Heart right ventricle (tissue), 16 donors: ENCODE measurements at places on chromosomes 16 and 17. TPM values are rescaled to one million over a fixed set of nuclear protein-coding genes. Genes with fewer than 3 reads are reported as not detected.

The ACE gene
- polyA plus RNA-seq, result 10.1 TPM

The FKBP10 gene
- 27.8 TPM for polyA plus RNA-seq

The CORO6 gene
- 53.2 TPM for polyA plus RNA-seq

DNA sequence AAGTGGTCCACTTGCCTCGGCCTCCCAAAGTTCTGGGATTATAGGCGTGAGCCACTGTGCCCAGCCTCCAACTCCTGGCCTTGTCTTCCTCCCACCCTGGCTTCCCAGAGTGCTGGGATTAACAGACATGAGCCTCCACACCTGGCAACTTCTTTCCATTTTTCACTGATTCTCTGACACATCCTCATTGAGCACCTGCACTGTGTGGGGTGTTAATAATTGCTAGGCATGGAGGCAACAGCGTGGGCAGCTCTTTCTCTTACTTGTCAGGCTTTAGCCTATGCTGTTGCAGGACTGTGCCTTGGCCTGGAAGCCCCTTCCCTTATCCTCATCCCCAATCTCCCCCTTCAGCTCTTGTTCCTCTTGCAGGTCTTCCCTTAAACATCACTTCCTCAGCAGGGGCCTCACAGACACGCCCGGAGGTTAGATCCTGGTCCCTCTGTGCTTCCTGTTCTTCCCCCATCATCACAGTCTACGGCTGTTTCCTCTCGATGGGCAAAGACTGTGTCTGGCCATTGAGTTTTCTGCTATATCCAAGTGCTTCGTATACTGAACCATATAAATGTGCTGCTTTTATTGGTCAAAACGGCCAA, 7.9 kb downstream of the QPRT start:
- no peak for DNase-seq

GRCh38 chr17:48328457-48328856, 101.6 kb downstream of the SKAP1 start:
- DNase-seq, result no peak

GRCh38 chr17:39243155-39243554, 17.4 kb upstream of the STAC2 start:
- no peak for DNase-seq

GRCh38 chr17:29972277-29972676, 30.8 kb downstream of the EFCAB5 start:
- DNase-seq, result no peak

DNA sequence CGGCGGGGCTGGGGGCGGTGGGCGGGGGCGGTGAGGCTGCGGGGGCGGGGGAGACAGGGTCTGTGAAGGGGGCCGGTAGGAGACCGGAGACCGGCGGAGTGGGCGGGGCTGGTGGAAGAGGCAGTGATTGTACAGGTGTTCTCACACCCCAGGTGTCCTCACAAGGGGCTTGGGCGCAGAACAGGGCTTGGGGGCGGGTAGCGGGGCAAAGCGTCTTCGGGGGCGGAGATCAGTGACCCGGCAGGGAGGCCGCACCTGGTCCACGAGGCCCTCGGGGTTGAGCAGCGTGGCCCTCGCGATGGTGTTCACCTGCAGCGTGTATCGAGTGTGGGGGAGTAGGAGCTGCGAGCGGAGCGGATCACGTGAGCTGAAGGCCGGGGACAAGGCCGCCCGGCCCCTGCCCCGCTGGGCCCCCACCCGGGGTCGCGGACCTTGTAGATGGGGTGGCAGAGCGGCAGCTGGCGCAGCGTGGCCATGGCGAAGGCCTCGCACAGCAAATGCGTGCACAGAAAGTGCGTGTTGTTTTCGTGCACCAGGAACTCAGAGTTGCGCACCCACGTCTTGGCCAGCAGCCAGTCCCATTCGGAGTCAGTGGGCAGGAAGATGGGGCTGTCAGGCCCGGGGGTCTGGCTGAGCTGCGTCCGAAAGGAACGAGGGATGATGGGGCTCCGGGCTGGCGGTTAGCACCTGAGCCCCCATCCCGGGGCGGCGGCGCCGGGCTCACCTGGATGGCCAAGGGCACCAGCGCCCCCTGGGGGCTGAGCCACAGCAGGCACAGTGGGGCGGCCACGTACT, 8.5 kb downstream of the ALOXE3 start:
- no peak for DNase-seq

DNA sequence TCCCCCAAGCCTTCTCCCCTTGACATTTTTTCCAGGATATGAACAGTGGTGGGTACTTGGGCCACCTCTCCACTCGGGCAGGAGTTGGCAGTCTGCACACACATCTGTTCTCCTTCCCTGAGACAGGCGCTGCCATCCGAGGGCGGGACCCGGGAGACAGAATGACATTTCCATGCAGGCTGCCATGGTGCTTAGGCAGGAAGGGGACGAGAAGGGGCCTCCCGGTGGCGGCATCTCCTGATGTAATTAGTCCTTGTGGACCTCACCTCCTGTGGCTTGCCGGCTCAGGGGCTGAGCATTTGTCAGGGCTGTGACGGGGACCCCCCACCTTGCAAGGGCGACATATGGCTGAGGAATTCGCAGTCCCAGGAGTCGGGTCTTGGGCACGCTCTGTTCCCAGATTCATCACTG, 197.2 kb downstream of the FOXL1 start:
- DNase-seq, result no peak

- no peak for DNase-seq
Measured at GRCh38 chr17:19590451-19590850, 56.8 kb downstream of the SLC47A1 start.

DNA sequence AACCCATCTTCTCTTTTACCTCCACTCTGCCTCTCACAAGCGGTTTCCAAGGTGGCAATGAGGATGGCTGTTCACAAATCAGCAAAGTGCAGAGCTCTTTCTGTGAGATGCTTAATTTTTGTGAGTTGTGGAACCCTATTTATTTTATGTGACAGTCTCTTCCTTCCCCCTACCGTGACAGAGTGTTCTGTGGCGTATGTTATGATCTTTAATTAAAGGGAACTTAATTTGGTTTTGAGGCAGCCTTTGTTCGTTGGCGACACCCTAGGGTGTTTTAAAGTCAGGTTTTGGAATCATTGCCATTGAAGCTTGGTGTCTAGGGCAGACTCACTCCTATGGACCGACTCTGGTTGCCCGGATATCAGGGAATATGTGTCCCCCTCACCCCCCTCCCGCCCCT, 83.3 kb upstream of the IRX3 start:
- no peak for DNase-seq

DNA sequence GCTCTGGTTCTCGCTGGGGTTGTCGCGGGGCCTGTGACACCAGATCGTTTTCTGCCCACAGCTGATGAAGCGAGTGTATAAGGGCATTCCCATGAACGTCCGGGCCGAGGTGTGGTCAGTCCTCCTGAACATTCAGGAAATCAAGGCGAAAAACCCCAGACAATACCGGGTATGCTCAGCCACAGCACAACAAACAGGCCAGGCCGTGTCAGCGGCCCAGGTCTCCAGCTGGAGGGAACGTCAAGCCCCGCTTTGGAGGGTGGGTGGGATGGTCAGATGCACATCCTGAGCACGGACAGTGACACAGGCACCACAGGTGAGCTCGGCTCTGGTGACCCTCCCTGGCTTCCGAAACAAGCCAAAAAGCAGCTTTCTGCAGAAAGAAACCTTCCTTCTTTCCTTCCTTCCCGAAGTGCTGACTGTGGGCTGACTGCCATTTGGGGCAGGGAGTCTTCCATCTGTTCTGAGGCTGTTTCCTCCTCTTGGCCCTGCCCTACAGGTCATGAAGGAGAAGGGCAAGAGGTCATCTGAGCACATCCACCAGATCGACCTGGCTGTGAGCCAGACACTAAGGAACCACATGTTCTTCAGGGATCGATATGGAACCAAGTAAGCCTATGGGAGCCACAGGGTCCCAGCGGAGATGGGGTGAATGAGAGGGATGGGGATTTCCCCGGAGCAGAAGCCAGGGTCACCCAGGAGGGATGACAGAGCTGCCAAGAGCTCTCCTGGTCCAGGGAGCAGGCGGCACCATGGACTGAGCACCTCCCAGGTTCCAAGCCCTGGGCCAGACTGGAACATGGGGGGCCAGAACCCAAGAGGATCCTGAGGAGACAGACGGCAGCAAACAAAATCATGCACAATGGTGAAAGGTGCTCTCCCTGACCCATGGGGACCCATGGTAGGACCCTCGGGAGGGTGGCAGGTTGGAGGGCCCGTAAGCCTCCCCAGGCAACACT, 79.4 kb downstream of the GOSR1 start:
- DNase-seq, result no peak

- no peak for DNase-seq
Measured at GRCh38 chr16:86220561-86220960, 289.8 kb upstream of the FOXF1 start.

- DNase-seq, result no peak
Measured at GRCh38 chr17:2713881-2714280, 2.3 kb upstream of the CLUH start.
